ENCODE measurements at places on chromosomes 5 and 9. TPM values are rescaled to one million over a fixed set of nuclear protein-coding genes. Genes with fewer than 3 reads are reported as not detected.

FOXD4L3 gene
- 0.13 TPM for total RNA-seq

PJA2 gene
- 72.8 TPM for total RNA-seq

CDH9 gene
- total RNA-seq = not detected

SH3RF2 gene
- 56.2 TPM for total RNA-seq

ARL10 gene
- 8.0 TPM for total RNA-seq

SPATA31D4 gene
- not detected for total RNA-seq

PCA3 gene
- not detected for total RNA-seq

ADAMTS2 gene
- 22.7 TPM for total RNA-seq

HARS2 gene
- total RNA-seq = 19.2 TPM

TXNDC8 gene
- total RNA-seq = not detected

TAF11L5 gene
- not detected for total RNA-seq

IFNB1 gene
- total RNA-seq = not detected
